Hepatocyte (in vitro differentiated cells): ENCODE measurements at places on chromosomes 6 and 20.
A peak's percentile ranks its signal among the peaks of the same experiment; 100 is the strongest.

GRCh38 chr6:5672581-5673011 lies 334.1 kb downstream of the NRN1 start:
- no peaks in the 10 kb centered on the region for H3K4me1 ChIP-seq
- no peak overlapping the region for H3K27ac ChIP-seq
- H3K36me3 ChIP-seq = no peaks in the 10 kb centered on the region

DNA sequence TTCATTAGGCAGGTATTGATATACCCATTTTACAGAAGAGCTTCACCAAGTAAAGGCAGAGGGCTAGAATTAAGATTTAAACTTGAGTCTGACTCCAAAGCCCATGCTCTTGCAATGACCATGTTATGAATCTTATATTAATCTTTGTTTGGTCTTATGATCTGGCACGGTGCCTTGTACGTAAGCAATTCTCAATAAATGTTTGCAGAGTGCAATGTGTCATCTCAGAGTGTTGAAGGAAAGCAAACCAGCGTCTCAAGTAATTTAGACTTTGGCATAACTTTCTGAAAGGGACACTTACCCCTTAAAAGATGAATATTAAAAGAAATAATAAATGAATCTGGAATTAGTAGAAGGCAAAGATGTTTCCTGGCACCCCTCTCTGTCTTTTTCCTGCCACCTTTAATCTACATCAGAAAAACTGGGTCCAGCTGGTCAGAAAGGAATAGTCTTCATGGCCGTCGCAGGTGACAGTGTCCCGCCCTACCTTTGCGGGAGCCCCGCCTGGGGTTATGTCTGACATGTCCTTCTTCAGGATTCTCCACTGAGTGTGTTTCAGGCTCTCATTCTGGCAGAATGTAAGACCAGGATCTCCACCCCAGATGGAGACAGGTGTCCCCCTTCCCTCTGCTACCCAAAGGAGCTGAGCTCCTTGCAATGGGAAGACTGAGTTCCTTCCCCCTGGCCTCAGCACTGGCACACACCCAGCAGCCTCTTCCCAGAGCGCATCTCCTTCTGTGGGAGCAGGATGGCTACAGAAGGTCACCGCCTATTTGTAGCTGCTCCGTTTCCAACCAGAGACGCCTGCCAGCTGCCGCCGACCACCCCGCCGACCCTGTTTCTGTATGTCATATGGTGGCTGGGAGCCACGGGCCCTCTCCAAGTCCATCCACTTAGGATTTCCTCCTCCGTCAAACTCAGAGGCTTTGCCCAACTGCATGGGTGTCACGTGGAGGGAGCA lies 266.3 kb upstream of the ECI2 start:
- no peaks in the 10 kb centered on the region for H3K27me3 ChIP-seq
- H3K4me3 ChIP-seq = no peak overlapping the region
- DNase-seq = no peak
- no peaks in the 10 kb centered on the region for H3K36me3 ChIP-seq

DNA sequence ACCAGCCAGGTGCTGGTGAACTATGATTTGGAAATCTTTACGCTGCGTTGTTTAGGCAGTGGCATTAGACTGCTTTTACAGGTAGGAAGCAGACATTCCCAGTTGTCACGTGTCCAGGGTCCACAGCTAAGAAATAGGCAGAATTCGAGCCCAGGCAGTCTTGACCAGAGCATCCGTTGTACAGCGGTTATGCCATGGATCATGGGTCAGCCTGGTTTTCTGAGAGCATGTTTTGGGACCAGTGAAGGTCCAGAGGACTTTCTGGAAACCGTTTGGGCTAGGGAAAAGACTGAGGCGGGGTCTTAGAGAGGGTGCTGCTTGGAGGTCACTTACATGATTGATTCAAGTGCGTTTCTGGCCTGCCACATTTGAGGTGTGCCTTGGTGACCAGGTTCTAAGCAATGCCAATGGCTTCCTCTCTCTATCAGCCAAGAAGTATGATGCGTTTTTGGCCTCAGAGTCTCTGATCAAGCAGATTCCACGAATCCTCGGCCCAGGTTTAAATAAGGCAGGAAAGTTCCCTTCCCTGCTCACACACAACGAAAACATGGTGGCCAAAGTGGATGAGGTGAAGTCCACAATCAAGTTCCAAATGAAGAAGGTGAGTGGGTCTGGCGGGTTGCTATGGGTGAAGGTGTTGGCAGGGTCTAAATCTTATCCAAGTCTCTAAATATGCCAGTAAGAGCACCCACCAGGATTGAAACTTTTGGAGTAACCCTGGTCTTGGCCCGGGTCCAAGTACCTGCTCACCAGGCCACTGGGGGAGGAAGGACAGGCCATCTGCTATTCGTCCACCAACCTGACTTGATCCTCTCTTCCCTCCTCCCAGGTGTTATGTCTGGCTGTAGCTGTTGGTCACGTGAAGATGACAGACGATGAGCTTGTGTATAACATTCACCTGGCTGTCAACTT lies 1.8 kb downstream of the RPL10A start:
- H3K4me1 ChIP-seq = peaks cover 26% of the 10 kb centered on the region
- H3K27ac ChIP-seq = peak overlapping the region; percentile 98
- no peak for DNase-seq
- H3K36me3 ChIP-seq = no peaks in the 10 kb centered on the region
- no peaks in the 10 kb centered on the region for H3K27me3 ChIP-seq
- H3K4me3 ChIP-seq = peak overlapping the region; percentile 79

GRCh38 chr6:56372406-56372995 lies 125.1 kb upstream of the COL21A1 start:
- peak overlapping the region; percentile 58 for H3K27ac ChIP-seq
- no peak for DNase-seq
- H3K4me3 ChIP-seq = no peak overlapping the region
- H3K36me3 ChIP-seq = no peaks in the 10 kb centered on the region

DNA sequence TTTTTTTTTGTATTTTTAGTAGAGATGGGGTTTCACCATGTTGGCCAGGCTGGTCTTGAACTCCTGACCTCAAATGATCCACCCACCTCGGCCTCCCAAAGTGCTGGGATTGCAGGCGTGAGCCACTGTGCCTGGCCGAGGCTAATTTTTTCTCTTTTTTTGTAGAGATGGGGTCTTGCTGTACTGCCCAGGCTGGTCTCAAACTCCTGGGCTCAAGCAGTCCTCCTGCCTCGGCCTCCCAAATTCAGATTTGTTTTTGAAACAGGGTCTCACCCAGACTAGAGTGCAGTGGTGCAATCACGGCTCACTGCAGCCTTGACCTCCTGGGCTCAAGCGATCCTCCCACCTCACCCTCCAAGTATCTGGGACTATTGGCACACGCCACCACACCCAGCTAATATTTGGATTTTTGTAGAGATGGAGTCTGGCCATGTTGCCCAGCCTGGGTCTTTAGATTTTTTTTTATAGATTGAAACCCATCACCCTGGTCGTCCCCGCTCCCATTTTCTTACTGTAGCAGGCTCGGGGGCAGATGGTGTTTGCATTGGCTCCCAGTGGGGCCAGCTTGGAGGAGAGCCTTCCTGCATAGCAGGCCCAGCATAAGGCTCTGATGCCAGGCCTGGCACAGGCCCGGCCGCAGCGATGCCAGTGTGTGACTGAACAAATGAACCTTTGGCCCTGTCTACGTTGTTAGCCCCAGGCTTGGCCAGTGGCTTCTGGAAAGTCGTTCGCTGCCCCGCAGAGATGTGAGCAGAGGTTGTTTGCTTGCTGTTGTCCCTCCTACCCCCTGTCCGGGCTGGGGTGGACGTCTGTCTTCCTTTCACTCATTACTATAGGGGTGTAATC lies 4.3 kb upstream of the MTG2 start:
- no peak overlapping the region for H3K27ac ChIP-seq
- H3K4me3 ChIP-seq = no peak overlapping the region
- H3K4me1 ChIP-seq = peaks cover 6% of the 10 kb centered on the region
- DNase-seq = no peak
- H3K36me3 ChIP-seq = no peaks in the 10 kb centered on the region

DNA sequence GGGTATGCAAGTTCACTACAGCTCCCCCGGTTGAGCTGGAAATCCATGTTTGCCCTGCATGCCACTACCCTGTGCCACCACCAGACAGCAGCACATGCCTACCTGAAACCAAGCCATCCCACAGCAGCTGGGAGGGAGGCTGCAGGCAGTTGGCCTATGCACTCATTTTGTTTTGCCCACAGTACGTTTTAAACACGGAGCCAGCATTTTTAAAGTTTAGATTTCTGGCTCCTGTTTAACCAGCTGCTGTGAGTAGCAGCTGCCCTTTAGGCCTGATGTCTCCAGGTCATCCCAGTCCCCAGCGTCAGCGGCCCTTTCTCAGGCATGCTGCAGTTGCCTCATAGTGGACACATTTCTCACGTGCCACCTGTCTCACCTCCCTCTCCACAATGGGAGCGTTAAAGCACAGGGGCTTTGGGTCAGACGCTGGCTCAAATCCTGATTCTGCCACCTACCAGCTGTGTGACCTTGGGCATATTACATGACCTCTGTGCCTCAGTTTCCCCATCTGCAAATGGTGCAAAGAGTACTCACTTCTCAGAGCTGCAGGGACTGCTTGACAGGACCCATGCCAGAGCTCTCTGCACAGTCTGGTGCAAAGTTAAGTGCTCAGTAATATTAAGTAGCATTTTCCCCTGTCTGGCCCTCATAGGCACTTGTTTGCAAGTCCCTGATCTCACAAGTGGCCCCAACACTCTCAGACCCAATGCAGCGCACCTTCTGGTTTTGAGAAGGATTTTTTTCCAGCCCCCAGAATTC lies 8.2 kb upstream of the UBE2V1 start:
- H3K27ac ChIP-seq = no peak overlapping the region
- DNase-seq = peak; percentile 61
- no peak overlapping the region for H3K4me3 ChIP-seq
- no peaks in the 10 kb centered on the region for H3K27me3 ChIP-seq
- no peaks in the 10 kb centered on the region for H3K4me1 ChIP-seq
- no peaks in the 10 kb centered on the region for H3K36me3 ChIP-seq

- H3K36me3 ChIP-seq = no peaks in the 10 kb centered on the region
- peak; percentile 99 for DNase-seq
- H3K4me1 ChIP-seq = peaks cover 13% of the 10 kb centered on the region
- peak within 1 kb of the TSS; percentile 98 for H3K4me3 ChIP-seq
Measured at GRCh38 chr20:64062596-64063388, at the start of gene TCEA2. Gene TCEA2, plus strand, starts transcription at chr20:64063198. Its CDS starts 115 bp downstream, at chr20:64063313.

DNA sequence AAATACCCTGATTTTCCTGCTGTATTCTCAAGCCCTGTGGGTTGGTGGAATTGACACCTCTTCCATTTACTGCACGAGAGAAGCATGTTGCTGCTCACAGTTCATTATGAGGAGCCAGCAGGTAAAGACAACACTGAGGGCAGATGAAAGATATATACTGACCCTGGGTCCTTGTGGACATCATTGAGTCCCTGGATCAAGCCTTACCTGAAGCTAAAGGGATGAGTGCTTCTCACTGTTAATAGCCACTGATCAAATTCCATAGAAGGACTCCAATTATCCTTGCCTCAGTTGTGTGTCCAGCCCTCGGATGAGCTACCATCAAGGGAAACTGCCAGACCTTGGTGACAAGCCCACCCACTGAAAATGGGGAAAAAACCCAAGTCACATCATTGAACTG lies 7.7 kb upstream of the SIGLEC1 start:
- H3K27me3 ChIP-seq = peaks cover 5% of the 10 kb centered on the region
- H3K4me1 ChIP-seq = no peaks in the 10 kb centered on the region
- H3K27ac ChIP-seq = no peak overlapping the region
- no peaks in the 10 kb centered on the region for H3K36me3 ChIP-seq

GRCh38 chr20:14199111-14199510 lies 138.3 kb downstream of the FLRT3 start:
- DNase-seq = no peak
- H3K27me3 ChIP-seq = no peaks in the 10 kb centered on the region
- H3K4me3 ChIP-seq = no peak overlapping the region
- H3K4me1 ChIP-seq = peaks cover 7% of the 10 kb centered on the region
- H3K36me3 ChIP-seq = no peaks in the 10 kb centered on the region
- no peak overlapping the region for H3K27ac ChIP-seq

DNA sequence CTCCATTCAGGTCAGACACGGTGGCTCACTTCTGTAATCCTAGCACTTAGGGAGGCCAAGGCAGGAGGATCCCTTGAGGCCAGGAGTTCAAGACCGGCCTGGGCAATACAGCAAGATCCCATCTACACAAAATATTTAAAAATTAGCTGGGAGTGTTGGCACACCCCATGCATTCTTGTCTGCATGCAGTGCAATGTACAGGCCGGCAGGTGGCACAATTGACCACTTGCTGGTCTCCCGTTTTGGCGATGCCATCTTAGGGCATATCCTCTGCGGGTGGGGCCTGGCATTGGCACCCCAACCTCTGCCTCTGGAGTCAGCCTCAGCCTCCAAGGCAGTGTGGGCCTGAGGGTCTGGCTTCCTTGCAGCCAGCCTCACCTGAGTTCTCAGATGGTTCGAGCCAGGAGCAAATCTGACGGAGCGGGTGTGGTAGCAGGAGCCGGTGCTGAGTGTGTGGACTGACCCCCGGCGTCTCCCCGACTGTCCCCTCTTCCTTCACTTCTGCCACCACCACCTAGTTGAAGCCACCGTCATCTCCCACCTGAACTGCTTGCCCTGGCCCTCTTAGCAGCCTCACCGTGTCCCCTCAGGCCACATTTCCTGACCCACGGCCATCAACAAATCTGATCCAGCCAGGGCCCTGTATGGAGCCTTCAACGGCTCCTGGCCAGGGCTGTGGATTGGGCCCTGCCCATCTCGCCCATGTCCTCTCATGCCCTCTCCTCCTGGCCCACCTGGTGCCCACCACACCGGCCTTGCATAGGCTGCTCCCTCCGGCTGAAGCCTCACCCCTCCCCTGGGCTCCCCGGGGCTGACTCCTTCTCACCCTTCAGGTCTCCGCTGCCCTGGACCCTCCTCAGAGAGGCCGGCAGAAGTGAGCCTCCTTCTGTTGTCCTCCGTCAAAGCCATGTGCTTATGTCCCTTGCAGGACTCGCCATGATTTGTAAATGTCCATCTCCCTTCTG lies 44.0 kb downstream of the EFCAB8 start:
- H3K36me3 ChIP-seq = no peaks in the 10 kb centered on the region
- H3K4me3 ChIP-seq = no peak overlapping the region
- H3K27ac ChIP-seq = no peak overlapping the region
- peak; percentile 76 for DNase-seq
- no peaks in the 10 kb centered on the region for H3K4me1 ChIP-seq

DNA sequence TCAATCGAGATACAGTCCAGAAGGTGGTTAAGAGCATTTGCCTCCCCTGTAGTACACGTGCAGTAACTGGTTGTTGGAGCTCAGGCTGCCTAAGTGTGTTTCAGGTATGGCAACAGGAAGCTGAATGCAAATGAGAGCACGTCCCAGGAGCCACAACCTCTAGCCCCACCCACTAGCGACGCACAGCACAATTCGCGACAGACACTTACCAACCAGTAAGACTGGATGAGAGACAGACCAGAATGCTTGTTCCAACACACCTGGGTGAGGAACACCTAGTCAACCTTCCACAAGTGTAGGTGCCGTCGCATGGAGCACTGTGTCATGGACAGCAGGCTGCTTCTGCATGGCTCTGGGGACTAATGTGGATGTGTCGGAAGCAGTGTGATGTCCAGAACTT lies 7.2 kb upstream of the SERPINB1 start:
- peaks cover 11% of the 10 kb centered on the region for H3K4me1 ChIP-seq
- no peaks in the 10 kb centered on the region for H3K27me3 ChIP-seq
- DNase-seq = no peak
- no peaks in the 10 kb centered on the region for H3K36me3 ChIP-seq
- H3K4me3 ChIP-seq = no peak overlapping the region
